Thymus (tissue), 14 donors: ENCODE measurements at places on chromosomes 1 and 21. TPM values are rescaled to one million over a fixed set of nuclear protein-coding genes. Genes with fewer than 3 reads are reported as not detected.

FCN3 gene
- 0.47 TPM for total RNA-seq

NPR1 gene
- total RNA-seq: 2.5 TPM

KRTAP11-1 gene
- total RNA-seq: 0.09 TPM

GCSAML gene
- 0.42 TPM for total RNA-seq

COL16A1 gene
- total RNA-seq: 32.9 TPM

TSPEAR gene
- total RNA-seq: 0.38 TPM

CD5L gene
- total RNA-seq: 1.2 TPM
